ENCODE measurements at places on chromosomes 6 and 20.

GRCh38 chr20:5220321-5221060 lies 93.7 kb downstream of the CDS2 start:
- DNase-seq: no peak

- no peak for DNase-seq
These were observed 8.7 kb upstream of the RPS21 start for GRCh38 chr20:62378215-62378614.

GRCh38 chr6:21586300-21586699 lies 7.3 kb upstream of the SOX4 start:
- DNase-seq: no peak

DNA sequence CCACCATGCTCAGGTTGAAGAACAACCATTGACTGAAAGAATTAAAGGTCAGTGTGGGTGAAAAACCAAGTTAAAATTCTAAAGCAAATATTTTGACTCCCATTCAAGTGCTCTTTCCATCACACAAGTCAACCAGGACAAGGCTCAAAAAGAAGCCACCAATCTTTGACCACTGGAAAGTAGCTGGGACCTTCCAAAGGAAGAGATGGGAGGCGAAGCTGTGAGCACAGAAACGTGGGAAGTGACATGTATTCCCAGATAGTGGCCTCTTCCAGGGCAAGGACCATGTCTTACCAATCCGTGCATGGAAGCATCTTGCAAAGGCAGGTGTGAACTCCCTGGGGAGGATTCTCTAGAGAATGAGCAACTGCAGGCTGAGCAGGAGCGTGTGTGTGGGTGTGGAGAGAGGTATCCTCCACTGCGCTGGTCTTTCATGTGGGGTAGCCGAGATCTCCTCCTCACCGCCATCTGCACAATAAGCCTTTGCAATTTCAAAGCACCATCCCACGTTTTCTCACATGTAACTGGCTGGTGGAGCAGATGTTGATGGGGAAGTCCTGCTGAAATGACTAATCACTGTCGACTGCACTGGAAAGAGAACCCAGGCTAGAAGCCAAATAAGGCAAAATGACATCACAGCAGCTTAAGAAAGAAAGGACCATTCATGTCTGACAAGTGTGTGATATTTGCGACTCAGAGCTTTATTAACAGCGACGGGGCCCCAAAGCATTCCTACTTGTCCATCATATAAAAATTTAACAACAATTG lies 189.4 kb upstream of the RREB1 start:
- no peak for DNase-seq

DNA sequence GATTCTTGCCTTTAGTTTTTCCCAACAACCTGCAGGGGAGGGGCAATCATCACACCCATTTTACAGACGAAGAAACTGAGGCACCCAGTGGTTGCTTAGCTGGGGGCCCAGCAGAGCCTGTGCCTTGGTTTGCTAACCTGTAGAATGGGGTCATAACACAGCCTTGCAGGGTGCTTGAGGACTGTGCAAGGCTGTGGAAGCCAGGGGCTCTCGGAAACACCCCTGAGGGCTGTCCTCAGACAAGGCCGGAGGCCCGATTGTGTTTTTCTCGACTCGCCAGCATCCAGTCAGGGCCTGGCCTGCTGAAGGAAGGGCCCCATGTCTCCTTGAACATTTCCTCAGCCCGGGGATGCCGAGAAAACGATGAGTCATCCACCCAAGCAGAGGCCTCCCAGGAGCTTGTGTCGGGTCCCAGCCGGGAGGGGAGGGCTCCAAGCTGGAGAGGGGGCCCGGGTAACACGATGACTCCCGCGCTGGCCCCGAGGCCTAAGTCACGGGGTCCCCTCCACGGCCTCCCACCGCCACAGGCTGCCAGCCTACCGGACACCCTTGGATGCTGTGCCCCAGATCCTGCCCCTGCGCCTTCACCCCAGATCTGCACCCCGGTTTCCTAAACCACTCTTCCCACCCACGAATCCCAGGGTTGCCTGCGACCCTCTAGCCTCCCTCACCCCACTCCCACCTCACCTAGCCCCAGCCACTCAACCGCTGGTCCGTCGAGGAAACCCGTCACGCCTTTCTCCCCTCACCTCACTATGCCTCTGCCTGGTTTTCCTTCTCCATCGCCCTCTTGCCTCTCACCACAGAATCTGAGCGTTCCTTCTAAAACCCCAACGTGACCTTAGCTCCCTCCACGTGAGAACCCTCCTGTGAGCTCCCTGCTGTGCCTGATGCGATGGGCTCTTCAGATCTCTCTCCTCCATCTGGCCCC lies 10.6 kb downstream of the NOL4L start:
- no peak for DNase-seq

DNA sequence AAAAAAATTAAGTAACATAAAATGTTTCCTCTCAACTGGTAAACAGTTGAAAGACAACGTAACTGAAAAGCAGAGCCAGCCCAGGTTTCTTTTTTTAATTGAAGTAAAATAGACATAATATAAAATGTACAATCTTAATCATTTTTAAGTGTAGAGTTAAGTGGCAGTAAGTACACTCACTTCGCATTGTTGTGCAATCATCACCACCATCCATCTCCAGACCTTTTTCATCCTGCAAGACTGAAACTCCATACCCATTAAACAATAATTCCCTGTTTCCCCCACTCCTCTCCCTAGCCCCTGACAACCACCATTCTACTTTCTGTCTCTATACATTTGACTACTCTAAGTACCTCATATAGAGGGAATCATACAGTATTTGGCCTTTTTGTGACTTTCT lies 395.7 kb downstream of the RNGTT start:
- no peak for DNase-seq

- no peak for DNase-seq
These were observed 20.6 kb downstream of the EPHA7 start for GRCh38 chr6:93398723-93399122.

- DNase-seq: peak; percentile 17
These were observed 162.4 kb upstream of the CDYL start for GRCh38 chr6:4613795-4614194.

GRCh38 chr20:19758133-19758500 lies at the start of gene RIN2:
Gene RIN2 (plus strand): TSS chr20:19758258. CDS start chr20:19889602, 131,344 bp downstream.
- DNase-seq: no peak

DNA sequence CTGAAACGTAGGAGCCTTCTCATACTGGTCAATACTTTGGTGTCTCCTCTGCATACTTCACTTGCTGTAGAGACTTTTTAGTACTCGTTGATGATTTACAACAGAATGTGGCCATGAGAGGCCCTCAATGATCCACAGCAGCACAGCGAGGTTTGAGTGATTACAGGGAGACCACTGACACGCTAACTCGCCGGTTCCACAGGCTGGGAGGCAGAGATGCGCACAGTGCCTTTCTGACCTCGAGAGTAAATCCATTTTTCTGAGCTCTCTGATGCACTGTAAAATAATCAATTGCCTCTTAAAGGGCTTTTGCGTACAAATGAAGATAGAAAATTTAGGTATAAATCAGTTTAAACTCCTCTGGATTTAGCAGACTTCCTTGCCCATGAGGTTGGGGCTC lies 56.2 kb upstream of the TBC1D7 start:
- no peak for DNase-seq

DNA sequence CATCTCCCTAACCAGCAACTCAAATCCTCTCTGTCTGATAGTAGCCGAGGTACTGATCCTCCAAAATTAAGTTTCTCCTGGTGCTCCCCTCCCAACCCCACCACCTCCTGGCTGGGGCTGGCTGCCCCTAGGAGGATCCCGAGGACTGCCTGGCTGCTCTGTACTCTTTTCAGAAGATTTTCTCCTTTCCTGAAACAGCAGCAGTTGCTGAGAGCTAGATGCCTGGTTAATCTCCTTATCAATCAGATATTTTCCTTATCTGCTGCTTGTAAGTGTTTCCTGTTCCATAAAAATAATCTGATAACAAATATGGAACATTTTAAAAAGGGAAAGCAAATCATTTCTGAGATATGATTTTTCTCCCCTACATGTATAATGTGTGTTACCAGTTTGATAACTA lies 52.8 kb downstream of the ZMYND8 start:
- no peak for DNase-seq

DNA sequence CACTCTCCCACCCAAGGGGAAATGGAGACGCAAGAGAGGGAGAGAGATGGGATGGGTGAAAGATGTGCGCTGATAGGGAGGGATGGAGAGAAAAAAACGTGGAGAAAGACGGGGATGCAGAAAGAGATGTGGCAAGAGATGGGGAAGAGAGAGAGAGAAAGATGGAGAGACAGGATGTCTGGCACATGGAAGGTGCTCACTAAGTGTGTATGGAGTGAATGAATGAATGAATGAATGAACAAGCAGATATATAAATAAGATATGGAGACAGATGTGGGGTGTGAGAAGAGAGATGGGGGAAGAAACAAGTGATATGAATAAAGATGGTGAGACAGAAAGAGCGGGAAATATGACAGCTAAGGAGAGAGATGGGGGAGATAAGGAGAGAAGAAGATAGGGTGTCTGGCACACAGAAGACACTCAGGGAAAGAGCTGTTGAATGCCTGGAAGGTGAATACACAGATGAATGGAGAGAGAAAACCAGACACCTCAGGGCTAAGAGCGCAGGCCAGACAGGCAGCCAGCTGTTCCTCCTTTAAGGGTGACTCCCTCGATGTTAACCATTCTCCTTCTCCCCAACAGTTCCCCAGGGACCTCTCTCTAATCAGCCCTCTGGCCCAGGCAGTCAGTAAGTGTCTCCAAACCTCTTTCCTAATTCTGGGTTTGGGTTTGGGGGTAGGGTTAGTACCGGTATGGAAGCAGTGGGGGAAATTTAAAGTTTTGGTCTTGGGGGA lies 754 bp downstream of the TNF start:
- DNase-seq: peak; percentile 66

GRCh38 chr6:138105880-138106664 lies 1.1 kb downstream of the PERP start:
- DNase-seq: no peak

DNA sequence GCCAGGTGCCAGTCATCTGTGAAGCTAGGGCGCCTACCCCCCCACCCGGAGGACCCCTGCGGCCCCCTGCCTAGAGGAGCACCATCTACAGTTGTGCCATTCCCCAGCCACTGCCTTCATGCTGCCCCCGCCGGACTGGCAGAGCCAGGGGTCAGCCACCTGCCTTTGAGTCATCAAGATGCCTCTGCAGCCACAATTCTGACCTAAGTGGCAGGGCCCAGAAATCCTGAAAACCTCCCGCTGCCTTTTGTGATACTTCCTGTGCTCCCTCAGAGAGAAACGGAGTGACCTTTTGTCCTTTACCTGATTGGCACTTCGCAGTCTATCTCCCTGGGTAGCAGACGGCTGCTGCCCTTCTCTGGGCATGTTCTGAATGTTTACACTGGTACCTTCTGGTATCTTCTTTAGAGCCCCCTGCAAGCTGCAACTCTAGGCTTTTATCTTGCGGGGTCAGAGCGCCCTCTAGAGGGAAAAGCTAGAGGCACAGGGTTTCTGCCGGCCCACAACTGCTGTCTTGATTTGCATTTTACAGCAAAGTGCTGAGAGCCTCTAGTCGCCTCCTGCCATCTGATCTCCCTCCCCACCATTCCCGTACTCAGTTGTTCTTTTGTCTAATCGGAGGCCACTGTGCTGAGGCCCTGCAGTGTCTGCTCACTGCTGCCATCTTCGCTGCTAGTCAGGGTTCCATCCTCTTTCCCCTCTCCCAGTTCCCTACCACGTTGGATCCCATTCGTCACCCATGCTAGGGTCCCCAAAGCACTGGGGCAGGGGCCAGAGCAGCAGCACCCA lies 26.9 kb downstream of the SPATA2 start:
- DNase-seq: peak; percentile 77

GRCh38 chr20:47360297-47361056 lies 4.0 kb upstream of the ZMYND8 start:
- DNase-seq: no peak

DNA sequence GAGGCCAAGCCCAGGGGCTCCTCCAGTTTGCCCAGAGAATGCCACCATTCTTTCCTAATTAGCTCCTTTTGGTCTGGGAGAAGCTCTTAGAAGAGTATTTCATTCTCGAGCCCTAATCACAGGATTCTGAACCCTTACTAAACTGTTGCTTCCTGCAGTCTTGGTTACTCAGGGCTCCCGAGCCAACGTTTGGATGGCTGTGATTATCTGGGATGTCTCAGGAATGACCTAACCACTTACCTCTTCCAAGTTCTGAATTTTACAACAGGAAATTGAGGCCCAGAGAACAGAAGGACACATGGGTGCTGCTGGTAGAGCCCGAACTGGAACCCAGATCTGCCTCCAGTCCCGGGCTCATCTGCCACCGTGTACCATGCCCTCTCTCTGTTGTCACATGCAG lies 22.2 kb upstream of the PNPLA1 start:
- DNase-seq: no peak

GRCh38 chr6:22041797-22042480 lies 254.9 kb downstream of the PRL start:
- no peak for DNase-seq

DNA sequence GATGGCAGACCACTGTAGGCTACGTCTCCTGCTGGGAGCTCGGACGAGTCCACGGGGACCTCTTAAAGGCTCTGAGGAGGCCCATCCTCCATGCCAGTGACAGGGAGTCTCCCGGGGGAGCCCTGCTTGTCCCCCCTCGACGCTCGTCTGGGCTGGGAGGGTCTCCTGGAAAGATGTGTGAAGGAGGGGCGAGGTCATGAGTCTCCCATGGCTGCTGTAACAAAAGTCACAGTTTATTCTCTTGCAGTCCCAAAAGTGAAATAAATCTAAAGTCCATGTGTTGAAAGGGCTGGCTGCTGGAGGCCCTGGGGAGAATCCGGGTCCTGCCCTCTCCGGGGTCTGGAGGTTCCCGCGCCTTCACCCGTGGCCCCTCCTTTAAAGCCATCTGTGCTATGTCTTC lies 67.1 kb upstream of the GATA5 start:
- DNase-seq: no peak

DNA sequence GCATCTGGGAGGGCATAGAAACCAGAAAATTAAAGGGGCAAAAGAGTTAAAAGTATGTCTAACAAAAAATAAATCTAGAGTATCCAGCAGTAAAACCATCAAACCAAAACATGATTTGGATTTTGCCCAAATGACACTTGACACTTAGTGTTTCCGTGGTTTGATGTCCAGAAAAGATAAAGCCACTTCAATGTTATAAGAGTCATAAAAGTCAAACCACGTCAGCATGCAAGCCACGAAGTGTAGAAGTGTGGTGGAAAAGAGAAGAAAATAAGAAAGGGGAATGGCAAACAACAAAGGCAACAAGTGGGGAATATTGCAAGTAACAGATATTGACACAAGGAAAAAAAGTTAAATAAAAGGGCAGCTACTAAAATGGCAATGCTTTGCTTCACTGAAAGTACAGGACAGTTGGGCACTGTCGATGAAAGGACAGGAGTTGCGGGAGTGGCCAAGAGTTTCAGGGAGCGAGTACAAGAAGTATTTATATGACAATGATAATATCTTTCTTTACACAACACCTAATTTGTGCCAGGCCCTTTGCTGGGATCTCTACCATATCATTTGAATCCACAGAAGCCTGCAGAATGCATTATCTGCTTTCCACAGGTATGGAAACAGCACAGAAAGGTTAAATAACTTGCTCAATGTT lies 6.3 kb upstream of the HDDC2 start:
- no peak for DNase-seq
